T-helper 1 cell (primary cell): ENCODE measurements at places on chromosomes 1 and 21.

GRCh38 chr1:209503196-209503595 lies 80.3 kb upstream of the CAMK1G start:
- no peak for DNase-seq

GRCh38 chr1:54547601-54548388 lies at the start of gene ACOT11:
TSS of gene ACOT11 (plus strand) at chr1:54548228. CDS start at chr1:54548310, 82 bp downstream.
- no peak for DNase-seq

GRCh38 chr21:43467785-43468184 lies 40.9 kb upstream of the SIK1 start:
- DNase-seq, result no peak

DNA sequence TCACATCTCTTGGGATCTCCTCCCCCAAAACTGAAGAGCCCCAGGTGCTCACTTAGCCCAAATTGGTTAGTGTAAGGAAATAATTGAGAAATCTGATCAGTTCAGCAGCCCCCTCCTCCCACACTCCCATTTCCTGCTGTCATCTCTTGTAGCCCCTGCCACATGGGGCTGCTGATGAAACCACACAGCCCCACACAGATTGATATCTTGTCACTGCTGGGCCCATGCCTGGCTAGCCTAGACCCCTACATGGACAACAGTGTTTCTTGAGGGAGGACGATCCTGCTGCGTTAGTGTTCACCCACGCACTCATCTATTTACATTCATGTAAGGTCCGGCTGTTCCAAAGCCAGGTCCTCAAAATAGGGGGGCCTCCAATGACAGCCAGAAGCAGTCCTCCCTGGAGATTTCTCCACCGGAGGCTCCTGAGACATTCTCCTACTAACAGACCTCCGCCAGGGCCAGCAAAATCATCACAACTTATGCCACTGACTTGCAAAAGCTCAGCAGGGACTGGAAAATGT lies 23.9 kb upstream of the RXRG start:
- DNase-seq, result no peak

DNA sequence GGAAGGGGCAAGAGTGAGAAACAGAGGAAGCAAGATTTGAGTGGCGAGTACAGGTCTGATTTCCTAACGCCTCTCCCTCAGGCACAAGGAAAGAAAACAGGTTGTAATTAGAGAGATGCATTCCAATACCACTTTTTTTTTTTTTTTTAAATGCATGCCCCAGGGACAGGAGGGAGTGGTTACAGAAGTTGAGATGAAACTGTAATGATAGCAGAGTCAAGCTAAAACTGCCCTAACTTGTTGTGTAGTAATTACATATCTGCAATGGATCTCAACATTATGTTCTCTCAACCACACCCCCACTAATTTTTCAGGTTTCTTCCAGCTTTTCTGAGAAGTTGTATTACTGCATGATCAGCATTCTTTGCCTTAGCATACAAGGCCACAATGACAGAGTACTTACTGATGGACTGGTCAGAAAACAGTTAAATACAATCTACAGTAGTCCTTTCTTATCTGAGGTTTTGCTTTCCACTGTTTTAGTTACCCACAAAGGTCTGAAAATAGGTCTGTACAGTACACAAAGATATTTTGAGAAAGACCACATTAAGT lies 5.5 kb downstream of the ETV3 start:
- DNase-seq, result no peak

DNA sequence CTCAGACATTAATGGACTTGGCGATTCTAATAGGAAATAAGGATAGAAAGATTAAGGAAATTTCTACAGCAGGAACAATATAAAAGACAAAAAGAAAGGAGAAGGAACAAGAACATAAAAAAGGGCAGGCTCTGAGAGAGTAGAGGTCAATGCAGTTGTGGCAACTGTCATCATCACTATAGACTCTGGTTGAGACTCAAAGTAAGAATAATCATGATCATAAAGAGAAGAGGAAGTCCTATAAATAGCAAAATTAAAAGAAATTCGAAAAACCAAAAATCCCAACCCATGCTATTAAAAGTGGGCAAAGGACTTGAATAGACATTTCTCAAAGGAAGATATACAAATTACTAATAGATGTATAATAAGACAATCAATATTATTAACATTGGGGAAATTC lies 14.4 kb upstream of the XCL1 start:
- DNase-seq, result no peak

- no peak for DNase-seq
These were observed 38.9 kb downstream of the ALG14 start for GRCh38 chr1:95033843-95034242.

DNA sequence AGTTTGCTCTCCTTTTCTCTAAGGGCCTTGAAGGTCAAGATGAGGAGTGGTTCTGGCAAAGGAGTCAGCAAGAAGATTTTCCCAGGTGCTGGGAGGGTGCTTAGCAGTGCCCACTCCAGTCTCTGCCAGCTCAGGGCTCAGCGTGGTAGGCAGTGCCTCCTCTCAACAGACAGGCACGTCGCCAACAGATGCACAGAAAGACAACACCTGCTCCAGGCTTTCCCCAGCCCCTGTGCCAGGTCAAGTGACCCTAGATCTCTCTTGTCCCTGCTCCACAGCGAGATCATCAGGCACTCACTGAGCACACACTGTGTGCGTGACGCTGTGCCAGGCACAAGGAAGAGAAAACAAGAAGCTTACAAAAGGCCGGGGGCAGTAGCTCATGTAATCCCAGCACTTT lies 86.0 kb downstream of the CASZ1 start:
- DNase-seq, result no peak

GRCh38 chr1:26059906-26060305 lies 7.5 kb downstream of the TRIM63 start:
- no peak for DNase-seq

GRCh38 chr21:26072666-26073615 lies 97.6 kb downstream of the APP start:
- no peak for DNase-seq

DNA sequence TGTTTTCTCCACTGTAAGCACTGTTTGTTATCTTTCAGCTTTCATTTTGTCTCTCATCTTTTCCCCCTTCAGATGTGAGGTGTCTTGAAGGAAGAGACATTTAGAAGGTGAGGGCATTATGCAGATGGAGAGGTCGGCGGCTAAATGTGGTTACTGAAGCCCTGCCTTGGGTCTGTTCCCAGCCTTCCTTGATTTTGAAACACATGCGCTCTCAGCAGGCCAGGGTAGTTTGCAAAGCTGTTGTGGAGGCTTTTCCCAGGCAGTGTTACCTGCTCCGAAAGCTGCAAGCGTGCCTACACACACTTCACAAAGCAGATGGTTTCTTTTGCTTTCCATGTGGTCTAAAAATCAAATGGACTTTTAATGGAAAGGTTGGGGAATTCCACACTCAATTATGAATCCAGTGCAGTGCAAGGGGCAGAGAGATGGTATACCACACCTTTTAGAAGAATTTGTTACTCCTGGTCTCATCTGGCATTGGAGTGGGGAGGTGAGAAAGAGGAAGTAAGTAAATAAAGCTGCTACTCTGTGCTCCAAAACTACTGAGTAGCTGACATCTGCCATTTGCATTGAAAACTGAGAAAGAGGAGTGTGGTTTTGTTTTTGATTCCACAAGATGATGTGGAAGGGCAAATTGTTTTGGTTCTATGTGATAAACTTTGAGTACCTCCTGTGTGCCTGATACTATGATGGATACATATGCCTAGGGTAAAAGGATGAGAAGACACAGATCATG lies 91.9 kb downstream of the NFIA start:
- no peak for DNase-seq

GRCh38 chr1:203898458-203899352 lies 37.3 kb downstream of the SNRPE start:
- no peak for DNase-seq

DNA sequence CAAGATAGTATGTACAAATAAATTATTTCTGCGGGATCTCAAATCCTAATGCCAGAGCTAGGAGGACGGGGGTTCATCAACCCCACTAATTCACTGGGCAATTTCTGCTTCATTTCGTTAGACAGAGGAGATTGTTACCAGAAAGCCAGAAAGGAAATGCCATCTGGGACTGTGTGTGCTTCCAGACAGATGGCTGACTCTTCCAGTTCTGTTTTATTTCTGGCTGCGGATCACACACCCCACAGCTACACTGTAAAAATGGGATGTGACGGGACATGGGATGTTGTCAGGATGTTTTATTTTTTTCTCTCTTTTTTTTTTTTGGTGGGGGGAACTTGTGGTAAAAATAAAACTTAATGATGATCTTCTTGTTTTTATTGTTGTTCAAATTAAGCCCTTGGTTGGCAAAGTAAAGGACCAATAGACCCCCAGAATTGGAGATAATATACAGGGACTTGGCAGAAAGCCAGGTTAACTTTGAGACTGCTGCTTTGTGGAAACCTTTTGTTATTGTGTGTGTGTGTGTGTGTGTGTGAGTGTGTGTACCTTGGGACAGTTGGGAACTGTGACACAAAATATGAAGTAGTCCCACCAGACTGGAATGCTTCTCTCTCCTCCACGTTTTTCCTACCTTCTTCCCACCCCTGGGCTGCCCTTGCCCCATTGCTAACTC lies 114.5 kb downstream of the NUF2 start:
- no peak for DNase-seq

- DNase-seq, result no peak
These were observed 18.5 kb upstream of the SAMD11 start for GRCh38 chr1:905071-905749.

GRCh38 chr1:172145231-172145651 lies 275.2 kb upstream of the C1orf105 start:
- DNase-seq, result no peak

GRCh38 chr1:86421601-86422280 lies 2.2 kb upstream of the CLCA2 start:
- DNase-seq, result no peak

DNA sequence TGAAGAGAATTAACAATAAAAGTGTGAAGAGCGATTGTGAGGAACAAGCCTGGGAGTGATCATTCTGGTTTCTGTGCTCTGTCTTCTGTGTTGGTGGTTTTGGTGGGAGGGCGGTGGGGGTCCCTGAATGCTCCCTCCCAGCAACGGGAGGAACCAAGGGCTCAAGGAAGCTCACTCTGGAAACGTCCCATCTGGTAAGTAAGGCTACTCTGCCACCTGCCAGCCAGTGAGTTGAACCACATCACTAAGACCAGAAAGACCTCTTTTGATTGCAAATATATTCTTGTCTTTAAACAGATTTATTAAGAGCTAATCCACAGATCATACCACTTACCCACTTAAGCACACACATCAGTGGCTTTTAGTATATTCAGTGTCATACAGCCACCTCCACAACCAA lies 125.0 kb downstream of the PRDM2 start:
- DNase-seq, result no peak

GRCh38 chr1:244995602-244996400 lies 131.5 kb upstream of the HNRNPU start:
- no peak for DNase-seq

GRCh38 chr1:14800500-14801076 lies 202.1 kb downstream of the KAZN start:
- DNase-seq, result no peak

DNA sequence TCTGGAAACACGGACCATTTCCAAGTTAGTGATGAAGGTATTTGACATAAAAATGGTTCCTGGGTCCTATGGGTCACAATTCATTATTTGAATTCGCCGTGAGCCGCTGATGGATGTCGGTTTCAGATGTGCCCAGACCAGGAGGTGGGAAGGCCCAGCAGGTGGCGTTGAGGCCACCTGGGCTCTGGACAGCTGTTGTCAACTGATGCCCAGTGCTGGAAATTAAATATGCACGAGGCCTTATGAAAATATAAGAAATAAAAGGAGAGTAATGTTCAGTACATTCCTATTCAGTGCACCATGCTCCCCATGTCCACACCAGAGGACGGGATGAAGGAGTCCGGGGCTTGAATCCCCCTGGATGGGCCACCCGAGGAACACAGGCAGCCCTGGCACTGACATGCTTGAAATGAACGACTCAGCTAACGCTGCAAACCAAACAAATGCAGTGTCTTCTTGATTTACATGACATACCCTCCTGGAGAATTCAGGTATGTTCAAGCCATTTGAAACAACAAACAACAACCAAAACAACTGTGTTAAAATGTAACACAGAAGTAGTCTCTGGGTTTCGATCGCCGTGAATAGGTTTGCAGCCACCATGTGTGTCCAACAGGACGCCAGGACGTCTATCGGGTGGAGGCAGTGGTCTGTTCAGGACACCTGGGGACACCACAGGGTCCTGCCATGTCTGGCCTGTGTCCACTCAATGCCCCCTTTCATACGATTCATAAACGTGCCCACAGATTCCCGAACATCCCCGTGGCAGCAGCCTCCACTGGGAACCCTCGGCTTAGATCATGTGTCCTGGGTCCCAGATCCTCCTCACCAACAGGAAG lies 6.1 kb downstream of the TFF3 start:
- no peak for DNase-seq

GRCh38 chr1:201266774-201267173 lies 16.5 kb upstream of the PKP1 start:
- DNase-seq, result no peak

DNA sequence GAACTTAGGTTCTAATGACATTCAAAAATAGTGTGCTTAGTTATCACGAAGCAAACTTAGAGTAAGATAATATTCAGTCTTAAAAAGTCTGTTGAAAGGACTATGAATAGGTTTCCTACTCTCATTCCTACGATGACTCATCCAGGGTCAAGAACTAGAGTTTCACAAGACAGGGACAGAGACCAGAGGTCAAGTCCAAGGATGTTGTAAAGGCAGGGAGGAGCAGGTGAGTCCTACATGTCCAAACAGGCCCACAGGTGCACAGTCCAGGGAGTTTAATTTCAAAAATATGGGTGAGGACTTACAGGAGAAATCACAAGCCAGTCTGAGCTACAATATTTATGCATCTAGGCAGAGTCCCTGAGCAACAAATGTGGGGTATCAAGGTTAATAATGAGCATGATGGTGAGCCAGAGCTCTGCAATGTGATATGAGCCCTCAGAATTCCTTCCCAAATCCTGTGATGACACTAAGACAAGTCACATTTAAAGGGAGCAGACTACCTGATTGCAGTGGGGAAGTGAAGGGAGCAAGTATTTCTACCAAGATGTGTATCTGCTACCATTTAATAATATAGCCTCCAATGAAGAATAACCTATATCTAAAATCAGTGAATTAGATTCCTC lies 100.0 kb upstream of the NRIP1 start:
- DNase-seq, result no peak

DNA sequence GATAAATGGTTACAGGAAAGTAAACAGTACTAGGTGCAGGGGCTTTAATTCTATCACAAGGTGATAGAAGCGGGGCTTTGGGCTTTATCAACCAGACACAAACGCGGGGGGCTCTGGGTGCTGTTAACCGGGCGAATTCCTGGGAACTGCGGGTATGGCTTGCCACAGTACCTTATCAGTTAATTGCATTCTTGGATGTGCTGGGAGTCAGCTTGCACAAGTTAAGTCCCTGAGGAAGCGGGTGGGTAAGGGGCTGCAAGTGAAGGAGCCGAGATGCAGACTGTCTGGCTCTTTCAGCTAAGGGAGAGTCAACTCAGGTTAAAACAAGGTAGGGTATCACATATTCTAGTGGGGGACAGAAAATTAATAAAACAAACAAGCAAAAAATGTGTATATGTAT lies 661 bp downstream of the GBP4 start:
- no peak for DNase-seq

GRCh38 chr1:40922969-40923368 lies 56.5 kb upstream of the CTPS1 start:
- no peak for DNase-seq

- DNase-seq, result no peak
These were observed 108.0 kb downstream of the TNNI3K start for GRCh38 chr1:74343216-74343615.
